ENCODE measurements at places on chromosomes 2 and 18.

- no peak for DNase-seq
These were observed 85.5 kb upstream of the GLI2 start for GRCh38 chr2:120650022-120650644.

- DNase-seq: no peak
These were observed 1.2 kb downstream of the ALK start for GRCh38 chr2:29920130-29920577.

GRCh38 chr2:11550302-11550701 lies 16.5 kb downstream of the GREB1 start:
- DNase-seq: no peak

GRCh38 chr2:164850235-164850634 lies 8.6 kb upstream of the COBLL1 start:
- DNase-seq: no peak

- DNase-seq: no peak
These were observed 18.6 kb downstream of the ERMN start for GRCh38 chr2:157307021-157307420.

DNA sequence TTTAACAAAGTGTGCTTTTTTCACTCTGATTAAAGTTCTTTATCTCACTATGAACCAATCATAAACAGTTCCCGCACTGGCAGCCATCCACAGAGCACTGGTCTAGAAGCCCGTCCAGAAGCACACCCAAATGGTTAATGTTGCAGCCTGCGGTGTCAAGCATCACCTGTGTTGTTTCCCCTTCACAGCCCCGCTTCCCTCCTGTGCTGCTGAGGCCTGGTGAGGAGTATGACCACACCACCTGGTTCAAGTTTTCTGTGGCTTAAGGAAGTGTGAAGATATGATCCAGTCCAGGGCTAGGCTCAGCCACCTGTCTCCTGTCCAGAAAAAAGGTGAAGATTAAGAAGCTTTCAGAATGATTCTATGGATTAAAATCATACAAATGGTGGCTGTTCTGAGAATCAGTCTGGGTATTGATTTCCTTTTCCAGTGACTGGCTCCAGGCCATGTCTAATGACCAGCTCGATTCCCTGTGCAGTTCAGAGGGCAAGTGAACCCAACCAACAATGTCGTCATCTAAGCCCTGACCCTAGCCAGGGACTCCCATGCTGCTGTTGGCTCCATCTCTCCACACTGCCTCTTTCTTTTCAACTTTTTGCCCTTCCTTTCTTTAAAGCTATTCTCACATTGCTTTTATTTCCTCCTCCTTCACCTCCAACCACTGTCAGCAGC lies 17.7 kb downstream of the SRSF7 start:
- no peak for DNase-seq

GRCh38 chr2:235287375-235287733 lies 206.5 kb upstream of the AGAP1 start:
- DNase-seq: no peak

All from Calu3 (cell line).